ENCODE measurements at places on chromosomes 3 and 15. TPM values are rescaled to one million over a fixed set of nuclear protein-coding genes. Genes with fewer than 3 reads are reported as not detected.

- no peak for DNase-seq
Measured at GRCh38 chr3:52005571-52005986, 9.9 kb upstream of the RPL29 start.

DNA sequence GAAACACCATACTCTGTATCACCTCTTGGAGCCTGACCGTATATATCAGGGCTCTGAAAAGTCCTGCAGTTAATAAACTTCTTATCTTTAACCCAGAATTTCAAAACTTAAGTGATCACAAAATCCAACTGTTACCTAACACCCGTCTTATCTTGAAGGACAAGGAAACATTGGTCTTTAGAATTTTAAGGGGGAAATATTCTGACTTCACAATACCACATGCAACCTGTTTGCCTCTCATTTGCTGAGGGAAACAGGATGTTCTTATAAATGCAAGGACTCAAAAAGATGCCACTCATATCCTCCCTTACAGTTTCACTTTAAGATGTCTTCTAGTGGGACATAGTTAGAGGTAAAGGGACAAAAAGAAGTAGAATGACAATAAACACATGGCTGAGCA, 67.9 kb downstream of the CRTC3 start:
- no peak for DNase-seq

GRCh38 chr15:44029940-44030568, 165.0 kb downstream of the FRMD5 start:
- no peak for DNase-seq

Gene SLC26A6
- 9.1 TPM for total RNA-seq

DNA sequence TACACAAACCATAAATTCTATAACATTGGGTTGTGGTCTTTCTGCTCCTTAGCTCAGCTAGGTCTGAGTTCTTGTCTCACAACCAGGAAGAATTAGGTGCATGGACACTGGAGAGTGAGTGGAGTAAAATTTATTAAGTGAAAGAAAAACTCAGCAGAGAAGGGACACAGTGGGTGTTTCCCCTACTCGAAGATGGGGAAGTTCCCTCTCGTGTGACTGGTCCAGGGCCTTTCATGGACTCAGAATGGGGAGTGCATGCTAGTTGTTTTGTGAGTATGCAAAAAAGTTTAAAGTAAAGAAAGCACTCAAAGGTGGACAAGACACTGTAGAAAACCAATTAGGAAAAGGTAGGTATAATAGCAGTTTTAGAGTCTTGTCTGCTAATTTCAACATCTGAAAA, 215.5 kb upstream of the RORA start:
- no peak for DNase-seq

- no peak for DNase-seq
Measured at GRCh38 chr3:150317469-150317868, 90.6 kb upstream of the TSC22D2 start.

Gene TRIM59
- 9.5 TPM for total RNA-seq

Gene BOC
- total RNA-seq, result 75.7 TPM

- DNase-seq, result no peak
Measured at GRCh38 chr15:84108728-84109127, 126.8 kb upstream of the GOLGA6L4 start.

Gene CLEC3B
- 28.8 TPM for total RNA-seq

Gene SLC9A9
- total RNA-seq, result 19.0 TPM

DNA sequence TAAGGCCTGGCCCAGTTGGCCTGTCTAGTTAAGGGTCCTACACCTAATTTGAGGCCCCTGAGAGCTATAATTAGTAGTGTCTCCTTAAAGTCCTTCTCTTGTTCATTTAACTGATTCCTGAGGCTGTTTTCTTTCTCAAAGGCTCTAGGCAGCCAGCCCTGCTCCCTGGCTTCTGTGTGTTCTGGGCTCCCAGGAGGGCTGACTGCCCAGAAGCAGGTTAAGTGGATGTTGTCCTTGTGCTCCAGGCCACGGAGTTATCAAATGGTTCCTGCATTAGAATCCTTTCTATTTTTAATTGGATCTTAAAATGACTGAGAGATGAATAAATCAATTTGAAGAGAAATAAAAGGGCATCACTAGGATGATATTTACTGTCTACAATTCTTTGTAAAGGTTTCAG, 140.0 kb downstream of the SNRK start:
- DNase-seq, result no peak

GRCh38 chr3:148389916-148390315, 307.8 kb upstream of the AGTR1 start:
- no peak for DNase-seq

Gene EPHB3
- total RNA-seq, result 58.1 TPM

DNA sequence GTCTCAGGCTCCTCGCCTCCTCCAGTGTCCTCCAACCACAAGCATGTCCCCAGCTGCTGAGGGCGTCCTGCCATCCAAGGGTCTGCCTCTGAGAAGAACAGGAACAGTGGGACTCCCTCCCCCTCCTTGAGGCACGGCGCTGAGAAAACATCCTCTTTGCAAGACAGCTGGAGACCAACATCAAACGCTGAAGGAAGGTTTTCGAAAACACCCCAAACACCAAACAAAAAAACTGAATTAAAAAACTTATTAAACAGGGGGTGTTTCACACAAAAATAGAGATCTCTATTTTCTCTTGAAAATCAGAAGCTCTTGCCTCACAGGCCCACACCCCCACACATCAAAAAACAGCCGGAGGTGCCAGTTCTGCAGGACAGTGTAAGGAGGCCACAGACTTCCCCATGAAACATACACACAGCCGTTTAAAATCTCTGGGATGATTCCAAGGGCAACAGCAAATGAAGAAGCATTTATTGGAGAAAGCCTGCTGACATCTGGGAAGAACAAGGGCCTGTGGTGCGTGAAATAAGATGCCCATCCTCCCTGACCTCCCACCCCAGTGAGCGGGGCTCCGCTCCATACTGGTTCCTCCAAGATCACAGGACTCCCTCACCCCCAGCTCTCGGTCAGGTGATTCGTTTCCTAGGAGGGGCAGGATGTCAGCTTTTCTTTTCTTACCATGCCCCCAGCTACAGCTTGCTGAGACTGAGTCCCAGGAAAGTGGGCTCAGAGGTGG, 71.3 kb downstream of the NUP210 start:
- DNase-seq, result no peak

GRCh38 chr3:49673715-49674496, at the start of gene APEH:
APEH (plus strand) TSS chr3:49674351; CDS start chr3:49674402, 51 bp downstream.
- DNase-seq, result no peak

- DNase-seq, result no peak
Measured at GRCh38 chr3:183455089-183455488, 26.7 kb upstream of the MCF2L2 start.

All from esophagus squamous epithelium (tissue), 5 donors.